ENCODE measurements at places on chromosomes 13 and 19. TPM values are rescaled to one million over a fixed set of nuclear protein-coding genes. Genes with fewer than 3 reads are reported as not detected.

SULT2A1 gene
- not detected for total RNA-seq

PSG11 gene
- total RNA-seq: under 0.01 TPM

CRLF1 gene
- 19.7 TPM for total RNA-seq

CD22 gene
- 1.7 TPM for total RNA-seq

ZNF345 gene
- total RNA-seq: 1.7 TPM

PNPLA6 gene
- total RNA-seq: 80.3 TPM

CAMSAP3 gene
- total RNA-seq: not detected

USHBP1 gene
- total RNA-seq: under 0.01 TPM

GPATCH1 gene
- total RNA-seq: 4.5 TPM

IL11 gene
- total RNA-seq: 4.8 TPM

ZNF729 gene
- total RNA-seq: under 0.01 TPM

CEACAM3 gene
- total RNA-seq: not detected

RGS9BP gene
- 0.38 TPM for total RNA-seq

COPE gene
- total RNA-seq: 216 TPM

Measured in regular cardiac myocyte (primary cell).